Cardiac fibroblast (primary cell): ENCODE measurements at places on chromosomes 7 and 10.

GRCh38 chr7:156222611-156223010 is 410.3 kb upstream of the SHH start:
- DNase-seq, result no peak

- DNase-seq, result no peak
Measured at GRCh38 chr7:24135003-24135817, 148.8 kb upstream of the NPY start.

- no peak for DNase-seq
Measured at GRCh38 chr10:35707642-35708425, 65.7 kb upstream of the FZD8 start.

DNA sequence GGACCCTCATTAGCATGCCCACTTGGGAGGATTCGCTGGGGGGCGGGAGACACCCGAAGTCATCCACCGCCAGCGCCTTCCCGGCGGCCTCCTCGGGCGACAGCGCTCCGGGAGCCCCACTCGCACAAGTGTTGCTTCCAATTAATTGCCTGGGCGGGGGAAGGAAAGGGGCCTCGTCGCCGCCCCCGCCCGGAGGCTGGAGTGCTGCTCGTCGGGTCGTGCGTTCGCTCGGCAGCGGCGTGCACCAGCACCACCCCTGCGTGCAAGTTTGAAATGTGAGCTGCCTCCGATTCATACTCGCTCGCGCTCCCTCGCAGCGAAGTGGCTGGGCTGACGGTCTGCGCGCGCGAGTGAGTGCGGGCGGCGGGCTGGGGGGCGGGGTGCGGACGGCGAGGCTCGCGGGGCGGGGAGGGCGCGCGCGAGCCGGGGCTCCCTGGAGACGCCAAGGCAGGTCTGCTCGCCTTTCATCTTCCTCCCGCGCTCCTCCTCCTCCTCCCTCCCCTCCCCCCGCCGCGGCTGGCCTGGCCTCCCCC is 104.6 kb upstream of the PPIF start:
- peak; percentile 64 for DNase-seq

DNA sequence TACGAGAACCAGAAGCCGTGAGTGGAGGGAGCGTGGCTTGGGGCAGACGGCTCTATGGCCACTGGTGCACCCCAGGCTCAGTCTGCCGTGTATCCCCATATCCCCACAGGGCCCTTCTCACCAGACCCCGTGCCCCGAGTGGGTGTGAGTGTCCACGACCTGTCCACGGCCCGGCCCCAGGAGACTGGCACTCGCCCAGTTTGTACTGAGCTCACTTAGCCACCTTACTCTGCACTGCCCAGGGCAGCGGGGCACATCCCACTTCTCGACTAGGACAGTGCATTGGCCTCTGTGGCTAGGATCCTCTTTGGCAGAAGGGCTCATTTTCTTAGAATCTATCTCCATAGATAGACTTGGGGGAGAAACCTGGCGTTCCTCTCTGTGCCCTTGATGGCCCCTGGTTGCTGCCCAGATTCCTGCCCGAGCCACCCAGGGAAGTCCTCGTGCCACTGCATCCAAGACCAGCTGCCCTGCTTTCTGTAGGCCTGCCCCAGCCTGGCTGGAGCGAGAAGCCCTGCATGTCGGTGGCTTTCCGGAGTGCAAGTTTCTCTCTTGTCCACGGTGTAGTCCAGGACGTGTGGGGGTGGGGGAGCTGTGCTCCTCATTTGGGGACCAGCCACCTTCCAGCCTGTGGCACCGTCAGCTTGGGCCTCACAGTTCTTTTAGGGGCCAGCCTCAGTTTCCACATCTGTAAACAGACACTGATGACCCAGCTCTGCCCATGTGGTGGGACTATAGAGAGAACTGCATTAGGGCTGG is 11.9 kb downstream of the TMEM120A start:
- no peak for DNase-seq

DNA sequence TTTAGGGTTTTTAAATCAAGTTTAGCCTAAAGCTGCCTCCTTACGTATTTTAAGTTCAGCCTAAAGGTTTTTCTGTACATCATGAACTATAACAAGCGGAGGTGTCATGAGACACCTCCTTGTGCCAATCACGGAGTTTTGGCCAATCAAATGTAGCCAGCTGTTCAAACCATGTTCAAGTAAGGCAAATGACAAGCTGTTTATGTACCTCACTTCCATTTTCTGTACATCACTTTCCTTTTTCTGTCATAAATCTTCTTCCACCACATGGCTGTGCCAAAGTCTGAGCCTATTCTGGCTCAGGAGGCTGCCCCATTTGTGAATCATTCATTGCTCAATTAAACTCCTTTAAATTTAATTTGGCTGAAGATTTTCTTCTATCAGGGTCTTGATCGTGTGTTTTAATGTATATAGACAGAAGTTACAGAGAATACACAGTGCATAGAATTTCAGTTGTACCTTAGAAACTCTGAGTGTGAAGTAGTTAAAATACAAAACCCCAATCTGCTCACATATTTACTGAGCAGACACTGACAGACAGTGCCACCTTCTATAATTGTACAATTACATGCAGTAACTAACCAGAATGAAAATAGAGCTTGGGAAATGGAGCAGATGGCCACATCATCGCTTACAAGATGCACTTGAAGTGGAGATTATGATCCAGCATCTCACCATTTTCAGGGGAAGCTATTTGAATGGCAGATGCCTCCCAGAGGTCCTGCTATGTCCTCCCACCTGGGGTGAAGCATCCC is 76.9 kb upstream of the LANCL2 start:
- peak; percentile 13 for DNase-seq

GRCh38 chr7:120725376-120726039 is 132.4 kb downstream of the TSPAN12 start:
- DNase-seq, result peak; percentile 67

DNA sequence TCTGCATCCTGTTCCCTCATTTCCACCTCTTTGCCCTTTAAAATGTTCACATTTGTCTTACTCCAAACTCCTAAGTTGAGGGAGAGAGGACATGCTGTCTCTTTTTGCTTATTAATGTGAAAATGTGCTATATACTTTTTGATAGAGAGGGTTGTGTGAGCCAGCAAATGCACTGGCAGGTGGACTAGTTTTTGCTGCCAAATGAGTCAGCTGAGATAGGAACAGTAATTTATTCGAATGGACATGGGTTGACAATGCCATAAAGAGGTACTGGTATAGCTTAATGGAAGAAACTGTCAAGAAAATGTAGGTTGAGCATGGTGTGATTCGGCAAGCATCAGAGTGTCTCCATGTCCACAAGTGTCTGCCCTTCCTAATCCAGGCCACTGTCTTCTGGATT is 9.2 kb upstream of the TRUB1 start:
- DNase-seq, result peak; percentile 13

DNA sequence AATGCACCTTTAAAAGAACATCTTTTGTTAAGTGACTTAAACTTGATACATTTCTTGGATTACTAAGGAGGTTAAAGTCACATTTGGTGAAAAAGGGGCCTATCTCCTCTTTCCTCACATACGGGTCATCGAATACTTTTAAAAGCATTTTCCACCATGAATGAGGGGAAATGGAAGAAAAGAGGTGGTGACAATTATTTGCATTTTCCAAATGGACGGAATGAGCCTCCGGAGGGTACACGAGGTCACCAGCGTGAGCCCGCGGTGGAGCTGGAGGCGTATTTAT is 1.0 kb upstream of the BMPR1A start:
- no peak for DNase-seq

DNA sequence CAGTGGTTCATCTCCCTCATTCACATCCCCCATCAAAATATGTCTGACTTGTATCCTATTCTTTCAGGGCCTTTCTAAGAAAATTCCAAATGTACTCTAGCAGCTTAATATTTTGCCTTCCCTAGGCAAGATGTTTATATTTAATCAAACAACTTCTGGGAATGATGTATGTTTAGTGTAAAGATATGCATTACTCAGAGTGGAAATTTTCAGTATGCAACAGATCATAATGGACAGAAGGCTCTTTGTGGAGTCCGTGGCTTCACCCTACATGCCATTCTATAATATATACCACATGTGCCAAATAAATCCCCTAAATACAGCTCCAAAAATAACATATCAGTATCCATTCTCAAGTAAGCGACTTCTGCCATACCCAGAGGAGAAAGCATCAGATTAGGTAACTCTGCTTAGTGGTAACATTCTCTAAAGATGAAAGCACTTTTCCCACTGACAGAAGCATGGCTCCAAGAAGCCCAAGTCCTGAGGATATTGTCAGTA is 316.6 kb downstream of the KCNMA1 start:
- DNase-seq, result peak; percentile 15

DNA sequence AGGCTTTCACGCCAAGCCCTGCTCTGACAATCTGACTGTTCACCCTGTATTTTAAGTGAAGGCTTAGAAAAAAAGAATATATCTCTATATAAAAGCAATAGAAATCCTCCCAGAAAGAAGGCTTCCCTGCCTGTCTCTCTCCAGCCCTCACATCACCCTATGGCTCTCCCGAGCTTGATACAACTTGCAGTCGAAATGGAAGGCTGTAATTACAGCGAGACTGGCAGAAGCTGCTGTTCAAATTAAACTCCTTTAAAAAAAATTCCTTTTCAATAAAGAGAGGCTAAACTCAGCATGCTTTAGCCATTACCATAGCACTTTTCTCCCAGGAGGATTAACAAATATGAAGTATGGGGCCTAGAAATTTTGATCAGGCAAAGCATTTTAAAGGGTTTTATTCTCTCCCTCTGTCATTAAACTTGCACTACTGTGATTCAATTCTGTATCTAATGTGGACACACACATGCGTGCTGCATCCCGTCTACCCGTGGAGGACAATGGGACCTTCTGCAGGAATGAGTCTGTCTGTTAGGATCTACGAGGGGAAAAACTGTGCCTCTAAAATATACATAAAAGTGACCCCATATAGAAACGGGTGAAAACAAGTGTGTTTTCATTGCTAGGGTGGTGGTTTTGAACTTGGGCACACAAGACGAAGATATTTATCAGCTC is 223.8 kb downstream of the USP6NL start:
- DNase-seq, result peak; percentile 27

GRCh38 chr10:69498711-69499471 is 47.6 kb downstream of the TSPAN15 start:
- no peak for DNase-seq

DNA sequence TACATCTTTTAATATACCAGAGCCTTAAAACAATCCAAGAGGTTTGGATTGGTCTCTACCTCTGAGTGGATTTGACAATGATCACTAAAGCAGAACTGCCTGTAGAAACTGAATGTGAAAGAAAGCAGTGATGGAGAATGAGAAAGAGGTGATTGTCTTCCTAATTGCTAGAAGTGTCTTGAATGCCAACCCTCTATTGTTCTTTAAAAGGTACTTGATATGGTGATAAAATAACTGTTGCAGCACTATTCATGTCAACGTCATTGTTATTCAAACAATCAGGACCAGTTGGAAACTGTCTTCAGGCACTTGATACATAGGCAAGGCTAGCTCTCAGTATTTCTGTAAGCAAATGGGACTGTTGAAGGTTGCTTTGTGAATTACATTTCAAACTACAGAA is 47.9 kb upstream of the ITPRID1 start:
- DNase-seq, result no peak

DNA sequence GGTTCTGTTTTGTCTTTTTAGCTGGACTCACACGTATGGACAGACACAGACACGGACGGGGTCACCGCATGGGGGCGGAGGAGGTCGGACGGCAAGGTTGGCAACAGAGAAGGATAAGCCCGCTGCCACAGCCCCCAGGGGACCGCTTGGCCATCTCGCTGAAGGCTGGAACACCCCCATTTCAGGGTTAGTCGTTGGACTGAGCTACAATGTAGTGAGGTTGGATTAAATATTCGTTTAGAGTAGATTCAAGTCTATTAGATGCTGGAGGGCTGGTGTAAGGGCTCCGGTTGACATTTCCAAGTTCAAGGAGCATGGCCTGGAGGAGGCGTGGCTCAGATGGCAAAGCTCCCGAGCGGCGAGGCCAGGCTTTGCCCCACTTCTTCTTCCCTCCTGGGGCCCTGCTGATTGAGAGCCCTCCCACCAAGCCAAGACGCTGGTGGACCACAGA is 35.2 kb downstream of the PPIF start:
- DNase-seq, result no peak

- DNase-seq, result peak; percentile 88
Measured at GRCh38 chr10:6144406-6145165, 55.8 kb downstream of the RBM17 start.

DNA sequence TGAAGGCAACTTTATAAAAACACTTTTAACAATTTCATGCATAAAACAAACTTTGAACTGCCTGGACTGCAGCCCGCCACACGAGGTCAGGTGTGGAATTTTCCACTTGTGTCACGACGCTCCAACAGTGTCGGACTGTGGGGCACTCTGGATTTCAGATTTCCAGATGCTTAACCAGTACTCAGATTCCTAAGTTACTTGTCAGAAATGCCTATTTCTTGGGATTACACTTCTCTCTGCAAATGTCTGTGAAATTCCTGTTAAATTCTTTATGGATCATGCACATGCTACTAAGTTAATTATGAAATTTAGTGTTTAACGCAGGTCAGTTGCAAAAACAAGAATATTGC is 473 bp upstream of the GPER1 start:
- peak; percentile 25 for DNase-seq

- no peak for DNase-seq
Measured at GRCh38 chr7:148121401-148121800, 469.2 kb upstream of the C7orf33 start.

DNA sequence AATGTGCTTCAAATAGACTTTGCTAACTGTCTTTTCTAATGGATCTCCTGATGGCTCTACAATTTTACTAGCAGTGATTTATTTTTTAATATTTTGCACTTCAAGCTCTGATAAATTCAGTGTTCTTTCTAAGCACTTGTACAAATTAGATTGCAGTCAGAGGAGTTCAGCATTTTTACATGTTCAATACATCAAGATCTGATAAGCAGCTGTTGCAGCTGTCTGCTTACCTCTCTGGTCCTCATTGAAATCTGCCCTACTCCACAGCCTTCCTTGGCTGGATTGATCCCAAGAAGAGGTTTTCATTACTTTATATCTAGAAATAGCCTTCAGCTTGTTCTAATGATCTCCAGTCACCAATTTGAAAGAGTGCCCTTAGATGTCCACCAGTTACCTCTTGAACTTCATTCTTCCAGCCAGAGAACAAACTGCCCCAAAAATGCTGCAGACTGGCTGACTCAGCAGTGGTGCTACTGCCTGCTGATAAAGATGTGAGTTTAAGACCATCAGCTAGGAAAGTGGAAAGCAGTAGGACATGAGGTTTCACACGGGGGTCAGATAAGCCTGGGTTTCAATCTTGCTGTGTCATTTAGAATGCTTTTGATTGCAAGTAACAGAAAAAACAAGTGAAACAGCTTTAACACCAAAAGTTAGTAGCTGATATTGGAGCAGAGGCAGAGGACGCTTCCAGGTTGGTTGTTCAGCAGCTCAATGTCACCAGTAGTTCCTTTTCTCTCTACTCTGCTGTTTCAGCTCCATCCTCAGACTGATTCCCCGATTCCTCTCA is 350.9 kb upstream of the NPVF start:
- no peak for DNase-seq

GRCh38 chr7:131945313-131945911 is 389.0 kb upstream of the PODXL start:
- DNase-seq, result peak; percentile 48

DNA sequence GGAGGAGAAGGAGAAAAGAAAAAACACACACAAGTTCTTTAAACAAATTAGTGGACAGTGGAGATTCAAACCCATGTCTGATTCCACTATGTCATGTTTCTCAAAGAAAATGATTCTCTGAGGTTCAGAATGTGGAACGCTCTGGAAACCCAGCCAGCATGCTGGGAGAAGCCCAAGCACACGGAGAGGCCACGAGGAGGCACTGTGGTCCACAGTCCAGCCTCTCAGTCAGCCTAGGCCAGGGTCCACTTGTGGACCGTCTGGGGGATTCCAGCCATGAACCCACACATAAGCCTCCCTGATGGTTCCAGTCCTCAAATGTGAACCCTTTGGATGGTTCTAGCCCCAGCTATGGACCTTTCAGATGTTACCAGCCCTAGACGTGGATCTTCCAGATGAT is 73.4 kb downstream of the CAV1 start:
- peak; percentile 46 for DNase-seq
